ENCODE measurements at places on chromosomes 6 and 20.

GRCh38 chr6:84516154-84516553 is 248.2 kb downstream of the TBX18 start:
- DNase-seq, result no peak

- peak; percentile 4 for DNase-seq
These were observed 209.7 kb downstream of the FARS2 start for GRCh38 chr6:5471044-5471443.

DNA sequence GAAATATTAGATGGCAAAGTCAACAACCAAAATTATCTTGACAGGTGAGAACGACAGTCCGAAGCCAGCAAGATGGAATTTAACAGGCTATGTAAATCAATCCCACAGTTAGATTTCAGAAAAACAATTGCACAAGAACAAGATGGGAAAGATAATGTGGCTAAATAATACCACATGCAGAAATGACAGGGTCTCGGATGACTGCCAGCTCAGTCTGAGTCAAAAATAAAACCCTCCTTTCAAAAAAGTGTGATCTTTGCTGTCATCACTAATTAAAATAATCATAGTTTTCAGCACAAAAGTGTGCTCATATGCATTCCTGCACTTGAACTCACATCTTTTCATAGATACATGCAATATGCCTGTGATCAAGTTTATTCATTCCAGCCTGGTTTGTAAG is 25.9 kb downstream of the FOXQ1 start:
- no peak for DNase-seq

- DNase-seq, result no peak
These were observed 78.5 kb upstream of the TRDN start for GRCh38 chr6:123715006-123715863.

All from bone marrow (tissue), 2 donors.